ENCODE measurements at places on chromosomes 2 and 18.

- no peaks in the 10 kb centered on the region for H3K36me3 ChIP-seq
- no peak overlapping the region for H3K4me3 ChIP-seq
- H3K27ac ChIP-seq: no peak overlapping the region
- peaks cover 22% of the 10 kb centered on the region for H3K4me1 ChIP-seq
- peak; percentile 47 for DNase-seq
Measured at GRCh38 chr18:11989966-11990380, 8.7 kb downstream of the IMPA2 start.

DNA sequence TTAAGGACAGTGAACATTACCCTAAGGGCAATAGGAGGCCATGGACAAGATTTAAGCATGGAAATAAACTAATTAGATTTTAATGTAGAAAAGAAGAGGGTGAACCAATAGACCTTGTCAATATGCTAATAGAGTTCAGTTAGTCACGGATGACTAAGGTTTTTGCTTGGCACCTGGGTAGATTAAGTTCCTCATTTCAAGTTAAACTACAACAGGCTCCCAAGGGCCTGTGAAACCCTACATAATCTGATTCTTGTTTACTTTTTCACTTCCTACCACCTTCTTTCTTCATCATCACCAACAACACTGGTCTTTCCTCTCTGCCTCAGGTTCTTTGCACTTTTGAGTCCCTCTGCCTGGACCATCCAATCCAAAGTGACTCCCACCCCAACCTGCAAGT lies 14.8 kb downstream of the SP110 start:
- no peaks in the 10 kb centered on the region for H3K27me3 ChIP-seq
- H3K4me1 ChIP-seq: no peaks in the 10 kb centered on the region
- no peak for DNase-seq
- peaks cover 64% of the 10 kb centered on the region for H3K36me3 ChIP-seq
- no peak overlapping the region for H3K4me3 ChIP-seq
- H3K27ac ChIP-seq: no peak overlapping the region

GRCh38 chr2:18519914-18520450 lies 40.5 kb downstream of the RDH14 start:
- peak; percentile 59 for DNase-seq
- peak overlapping the region; percentile 73 for H3K27ac ChIP-seq
- H3K27me3 ChIP-seq: no peaks in the 10 kb centered on the region
- no peak overlapping the region for H3K4me3 ChIP-seq

DNA sequence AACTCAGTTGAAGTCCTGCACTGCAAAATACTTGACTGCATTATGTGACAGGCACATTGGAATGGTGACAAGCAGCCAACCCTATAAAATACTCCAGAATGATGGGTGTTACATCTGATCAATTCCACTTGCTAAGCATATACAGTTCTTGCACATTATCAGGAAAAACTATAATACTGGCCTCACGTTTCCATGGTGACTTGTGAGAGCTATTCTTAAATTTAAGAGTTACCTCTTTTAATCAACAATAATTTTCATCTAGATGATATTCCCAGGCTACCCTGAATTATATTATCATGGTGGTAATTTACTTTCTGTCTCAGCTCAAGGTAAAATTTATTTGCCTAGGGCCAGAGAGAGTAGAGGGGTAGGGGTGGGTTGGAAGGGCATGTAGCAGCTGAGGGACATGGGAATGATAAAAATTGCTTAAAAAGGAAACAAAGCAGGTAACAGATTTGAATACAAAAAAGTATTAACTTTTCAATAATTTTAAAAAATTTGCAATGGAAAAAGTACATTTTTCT lies 132.3 kb upstream of the PGAP1 start:
- H3K27ac ChIP-seq: no peak overlapping the region
- DNase-seq: no peak
- H3K36me3 ChIP-seq: peaks cover 4% of the 10 kb centered on the region
- no peaks in the 10 kb centered on the region for H3K4me1 ChIP-seq

GRCh38 chr2:71992036-71992435 lies 155.6 kb downstream of the CYP26B1 start:
- H3K27me3 ChIP-seq: no peaks in the 10 kb centered on the region
- no peak overlapping the region for H3K27ac ChIP-seq
- H3K4me1 ChIP-seq: no peaks in the 10 kb centered on the region
- DNase-seq: no peak

GRCh38 chr2:234502285-234502918 lies 5.5 kb upstream of the ARL4C start:
- H3K36me3 ChIP-seq: no peaks in the 10 kb centered on the region
- no peaks in the 10 kb centered on the region for H3K4me1 ChIP-seq
- H3K27me3 ChIP-seq: no peaks in the 10 kb centered on the region
- no peak for DNase-seq

GRCh38 chr2:7060631-7061449 lies 143.6 kb downstream of the RNF144A start:
- H3K4me1 ChIP-seq: peaks cover 31% of the 10 kb centered on the region
- no peaks in the 10 kb centered on the region for H3K36me3 ChIP-seq
- peak; percentile 72 for DNase-seq
- peak overlapping the region; percentile 55 for H3K27ac ChIP-seq
- H3K27me3 ChIP-seq: no peaks in the 10 kb centered on the region

DNA sequence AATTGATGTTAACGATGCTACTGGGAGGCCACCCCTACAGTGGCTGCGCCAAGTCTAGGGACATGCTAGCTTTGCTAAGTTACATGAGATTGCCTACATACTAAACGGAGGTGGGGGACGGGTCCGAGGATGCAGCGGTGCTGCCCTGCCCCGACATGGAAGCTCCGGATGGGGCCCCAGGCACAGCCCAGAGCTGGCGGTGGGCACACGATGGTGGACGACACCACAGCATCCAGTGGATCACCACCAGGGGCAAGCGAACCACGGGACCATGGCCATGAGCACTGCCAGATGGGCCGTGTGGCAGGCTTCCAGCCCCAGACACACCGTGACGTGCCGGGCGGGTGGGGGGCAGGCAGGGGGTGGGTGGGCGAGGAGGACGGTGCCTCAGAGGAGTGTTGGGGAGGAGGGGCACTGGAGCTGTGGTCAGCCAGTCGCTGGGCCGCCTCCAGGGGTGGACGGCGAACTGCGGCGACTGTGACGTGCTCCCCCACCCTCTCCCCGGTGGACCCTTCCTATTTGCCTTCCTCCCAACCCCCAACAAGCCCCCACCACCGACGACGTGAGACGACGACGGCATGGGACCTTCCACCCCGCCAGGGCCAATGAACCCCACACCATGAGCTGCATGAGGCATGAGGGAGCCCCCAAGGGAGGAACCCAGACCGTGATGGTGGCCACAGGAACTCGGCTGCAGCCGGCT lies 90.6 kb upstream of the ANKRD30BL start:
- no peak overlapping the region for H3K27ac ChIP-seq
- no peaks in the 10 kb centered on the region for H3K36me3 ChIP-seq
- peaks cover 19% of the 10 kb centered on the region for H3K27me3 ChIP-seq
- peaks cover 9% of the 10 kb centered on the region for H3K4me1 ChIP-seq
- no peak for DNase-seq
- no peak overlapping the region for H3K4me3 ChIP-seq

DNA sequence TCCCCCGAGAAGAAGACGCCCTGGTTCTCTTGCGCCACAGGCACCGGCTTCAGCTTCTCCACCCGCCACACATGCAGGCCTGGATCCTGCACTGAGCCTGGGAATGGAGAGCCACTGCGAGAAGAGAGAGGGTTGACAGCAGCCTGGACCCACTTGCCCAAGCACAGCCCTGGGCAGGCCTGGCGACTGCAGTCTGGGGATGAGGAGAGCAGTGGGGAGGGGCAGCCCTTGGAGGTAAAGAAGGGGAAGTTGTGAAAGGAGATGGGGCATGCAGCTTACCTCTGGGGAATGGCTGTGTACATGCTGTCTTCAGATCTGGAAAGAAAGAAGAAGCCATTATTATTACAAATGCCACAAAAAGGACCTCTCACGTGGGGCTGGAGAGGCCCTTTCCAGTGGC lies 8.3 kb downstream of the CAPG start:
- no peaks in the 10 kb centered on the region for H3K27me3 ChIP-seq
- DNase-seq: peak; percentile 60
- no peak overlapping the region for H3K4me3 ChIP-seq
- no peak overlapping the region for H3K27ac ChIP-seq

- DNase-seq: no peak
- no peaks in the 10 kb centered on the region for H3K36me3 ChIP-seq
- H3K27me3 ChIP-seq: no peaks in the 10 kb centered on the region
- H3K4me3 ChIP-seq: no peak overlapping the region
- H3K4me1 ChIP-seq: no peaks in the 10 kb centered on the region
Measured at GRCh38 chr18:62335494-62335893, 10.4 kb downstream of the TNFRSF11A start.

DNA sequence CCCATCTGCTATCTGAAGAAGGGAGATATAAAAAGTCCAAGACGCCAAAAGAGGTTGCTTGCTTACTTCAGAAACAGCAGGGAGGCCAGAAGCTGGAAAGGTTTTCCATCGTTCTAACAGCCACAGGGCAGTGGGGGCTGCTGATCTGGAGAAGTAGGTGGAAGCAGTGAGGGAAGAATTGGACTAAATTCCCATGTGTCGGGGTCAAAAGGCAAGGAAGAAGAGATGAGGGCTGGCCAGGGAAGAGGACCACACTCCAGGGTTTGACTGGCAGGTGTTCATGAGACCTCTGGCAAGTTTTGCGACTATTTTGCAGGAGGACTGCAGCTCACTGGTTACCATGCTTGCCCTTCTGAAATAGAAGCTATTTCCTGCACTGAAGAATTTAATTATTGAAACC lies 91.0 kb downstream of the SCG2 start:
- H3K27me3 ChIP-seq: no peaks in the 10 kb centered on the region
- DNase-seq: no peak
- H3K27ac ChIP-seq: no peak overlapping the region
- H3K4me1 ChIP-seq: no peaks in the 10 kb centered on the region

- H3K4me1 ChIP-seq: no peaks in the 10 kb centered on the region
- no peaks in the 10 kb centered on the region for H3K27me3 ChIP-seq
- no peak for DNase-seq
- no peak overlapping the region for H3K27ac ChIP-seq
Measured at GRCh38 chr2:54771166-54771885, 47.9 kb downstream of the EML6 start.

DNA sequence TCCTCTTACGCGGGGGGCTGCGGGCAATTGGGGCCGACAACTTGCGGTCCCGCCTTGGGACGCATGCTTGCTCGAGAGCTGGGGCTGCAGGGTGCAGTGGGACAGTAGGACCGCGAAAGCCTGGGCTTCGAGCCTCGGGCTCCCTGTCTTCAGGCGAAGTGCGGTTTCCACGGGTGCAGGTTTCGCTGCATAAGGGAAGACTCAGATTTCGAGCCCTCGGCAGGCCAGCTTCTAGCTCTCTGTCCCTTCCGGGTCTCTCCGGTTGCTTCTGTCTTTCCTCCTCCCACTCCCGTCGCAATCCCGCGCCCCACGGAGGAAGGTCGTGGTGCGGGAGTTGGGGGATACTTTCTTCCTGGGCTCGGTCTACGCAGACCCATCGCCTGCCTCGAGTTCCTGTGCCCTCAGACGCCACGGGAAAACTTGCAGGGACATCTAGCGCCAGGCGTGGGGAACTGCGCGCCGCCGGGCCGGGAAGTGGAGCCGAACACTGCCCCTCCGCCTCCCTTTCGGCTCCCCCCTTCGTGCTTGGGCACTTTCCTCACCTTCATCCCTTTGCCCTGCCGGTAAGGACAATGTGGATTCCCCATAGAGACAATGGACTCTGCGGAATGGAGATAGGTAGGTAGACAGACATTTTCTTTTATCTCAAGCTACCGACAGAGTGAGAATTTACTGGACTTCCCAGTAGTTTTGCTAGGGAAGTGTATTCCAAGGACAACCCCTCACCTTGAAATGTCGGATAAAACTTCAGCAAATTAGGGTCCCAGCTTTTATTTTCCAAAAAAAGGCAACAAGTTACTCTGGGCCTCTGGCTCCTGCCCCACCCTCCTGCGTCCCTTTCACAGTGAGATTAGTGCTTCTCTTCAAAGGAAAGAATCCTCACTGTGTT lies 4.2 kb upstream of the HOXD13 start:
- DNase-seq: no peak
- H3K27ac ChIP-seq: peak overlapping the region; percentile 92
- H3K27me3 ChIP-seq: peaks cover 22% of the 10 kb centered on the region

GRCh38 chr18:69495338-69495737 lies 94.7 kb downstream of the DOK6 start:
- no peak for DNase-seq
- H3K27me3 ChIP-seq: no peaks in the 10 kb centered on the region
- no peak overlapping the region for H3K27ac ChIP-seq
- H3K4me3 ChIP-seq: no peak overlapping the region
- H3K4me1 ChIP-seq: no peaks in the 10 kb centered on the region

- H3K36me3 ChIP-seq: no peaks in the 10 kb centered on the region
- no peak overlapping the region for H3K27ac ChIP-seq
- DNase-seq: no peak
- H3K4me1 ChIP-seq: no peaks in the 10 kb centered on the region
- H3K27me3 ChIP-seq: no peaks in the 10 kb centered on the region
Measured at GRCh38 chr18:6621437-6621836, 108.1 kb upstream of the ARHGAP28 start.

DNA sequence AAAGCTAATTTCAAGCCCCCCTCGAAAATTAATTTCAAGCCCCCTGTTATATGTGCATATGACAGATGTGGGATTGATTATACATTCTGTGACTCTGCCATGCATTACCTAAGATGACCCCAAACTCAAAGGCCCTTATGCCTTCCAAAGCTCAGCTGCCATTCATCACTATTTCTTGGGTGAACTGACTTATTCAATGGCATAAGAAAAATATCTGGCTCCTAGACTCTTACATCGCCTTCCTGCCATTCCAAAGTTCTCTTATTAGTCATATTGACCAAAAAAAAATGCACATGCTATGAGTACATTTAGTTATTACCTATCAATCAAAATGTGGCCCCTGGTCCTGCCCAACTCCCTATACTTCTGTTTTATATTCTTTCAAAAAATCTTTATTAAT lies 291.8 kb upstream of the CHAC2 start:
- no peaks in the 10 kb centered on the region for H3K4me1 ChIP-seq
- H3K4me3 ChIP-seq: no peak overlapping the region
- H3K27me3 ChIP-seq: no peaks in the 10 kb centered on the region
- no peak for DNase-seq

DNA sequence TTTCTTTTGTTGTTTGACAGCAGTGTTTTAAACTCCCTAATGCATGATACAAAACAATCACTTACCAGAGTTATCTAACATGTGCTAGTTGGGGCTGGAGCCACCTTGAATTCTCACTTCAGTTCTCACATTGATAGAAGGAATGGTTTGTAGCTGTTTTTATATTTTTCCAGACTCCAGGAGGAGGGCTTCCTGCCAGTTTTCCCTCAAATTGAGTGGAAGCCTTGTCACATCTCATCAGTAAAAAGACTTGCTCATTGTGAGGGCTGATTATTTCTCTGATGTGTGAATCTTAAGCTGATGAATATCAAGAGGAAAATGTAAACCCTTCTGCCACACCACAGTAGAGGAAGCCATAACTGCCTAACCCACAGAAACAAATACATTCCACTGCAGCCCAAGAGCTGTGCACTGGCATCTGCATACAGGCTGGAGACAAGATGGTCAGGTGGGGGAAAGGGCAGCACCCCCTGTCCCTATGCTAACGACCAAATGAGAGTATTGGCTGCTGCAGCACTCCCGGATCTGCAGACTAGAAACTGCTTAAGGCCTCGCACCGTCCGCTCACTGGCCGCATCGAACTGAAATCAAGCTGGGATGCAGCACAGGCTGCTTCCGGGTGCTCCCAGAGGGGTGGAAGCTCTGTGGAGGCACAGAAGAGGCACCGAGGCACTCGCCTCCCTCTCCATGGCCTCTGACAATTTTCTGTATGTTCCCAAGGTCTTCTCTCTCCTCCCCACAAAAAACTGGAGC lies 73.7 kb upstream of the TPO start:
- no peaks in the 10 kb centered on the region for H3K4me1 ChIP-seq
- no peaks in the 10 kb centered on the region for H3K36me3 ChIP-seq
- H3K27ac ChIP-seq: no peak overlapping the region
- no peak for DNase-seq
- no peaks in the 10 kb centered on the region for H3K27me3 ChIP-seq
- no peak overlapping the region for H3K4me3 ChIP-seq
